Stromal cell of bone marrow (primary cell): ENCODE measurements at places on chromosomes 4 and X.

DNA sequence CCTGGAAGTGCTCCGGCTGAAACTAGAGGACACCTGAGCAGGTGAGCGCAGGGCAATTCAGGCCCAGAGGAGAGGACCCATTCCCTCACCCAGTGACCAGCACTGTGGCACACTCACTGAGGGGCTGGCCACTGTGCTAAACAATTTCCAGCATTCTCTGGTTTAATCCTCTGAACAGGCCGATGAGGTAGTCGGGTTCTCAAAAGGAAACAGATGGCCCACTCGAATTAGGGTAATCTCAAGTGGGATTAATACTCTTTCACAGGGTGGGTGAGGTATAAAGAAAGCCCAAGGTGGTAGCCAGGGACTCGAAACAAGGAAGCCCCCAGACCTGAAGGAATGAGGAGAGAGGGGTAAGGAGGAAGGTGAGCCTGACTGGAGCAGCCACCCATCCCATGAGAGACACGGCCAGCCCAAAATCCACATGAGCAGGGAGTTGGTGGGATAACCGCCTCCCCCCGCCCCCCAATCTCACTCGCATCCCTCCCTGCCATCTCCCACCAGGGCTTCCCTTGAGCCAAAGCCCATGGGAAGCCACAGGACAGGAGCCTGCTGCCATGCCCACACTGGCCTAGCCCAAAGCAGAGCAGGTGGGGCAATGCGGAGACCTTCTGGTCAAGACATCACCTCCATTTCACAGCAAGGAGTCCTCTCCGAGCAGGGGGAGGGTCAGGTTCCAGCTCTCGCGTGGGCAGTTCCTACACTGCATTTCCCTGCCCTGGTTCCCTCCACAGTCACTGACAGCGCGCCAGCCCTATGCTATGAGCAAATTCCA is 55.0 kb downstream of the SH3KBP1 start:
- DNase-seq: no peak

- no peak for DNase-seq
Measured at GRCh38 chr4:152494020-152494419, 41.9 kb downstream of the FBXW7 start.

GRCh38 chrX:113741744-113742143 is 842.1 kb upstream of the HTR2C start:
- DNase-seq: no peak

DNA sequence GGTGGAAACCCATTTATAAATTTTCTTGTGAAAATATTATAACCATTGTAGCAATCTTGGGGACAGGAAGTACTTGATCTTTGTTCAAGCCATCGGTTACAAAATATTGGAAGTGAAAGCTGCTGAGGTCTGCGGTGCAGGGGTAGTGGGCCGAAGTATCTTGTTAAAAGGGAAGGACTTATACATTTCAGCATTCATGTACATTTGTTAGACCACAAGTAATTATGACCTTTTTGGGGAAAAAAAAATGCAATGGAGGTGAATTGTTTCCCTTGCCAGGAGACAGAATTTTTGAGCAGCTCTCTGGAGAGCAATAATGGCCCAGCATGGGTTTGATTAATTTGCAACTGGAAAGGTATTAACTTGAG is 121.3 kb downstream of the EGF start:
- DNase-seq: no peak

DNA sequence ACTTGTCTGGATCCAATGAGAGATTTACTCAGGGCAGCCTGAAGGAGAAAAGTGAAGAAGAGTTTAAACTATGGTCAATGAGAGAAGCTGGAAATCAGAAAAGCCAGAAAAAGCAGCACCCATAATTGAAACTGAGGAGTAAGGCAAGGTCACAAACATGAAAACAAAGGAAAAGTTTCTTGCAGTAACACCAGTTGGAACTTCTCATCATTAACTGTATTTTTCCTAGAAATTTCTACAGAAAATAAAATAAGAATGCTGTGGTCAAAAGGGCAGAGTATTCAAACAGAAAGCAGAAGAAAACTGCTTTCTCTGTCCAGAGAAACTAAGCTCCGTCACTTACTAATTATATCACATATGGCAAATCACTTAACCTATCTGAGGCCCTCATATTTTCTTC is 102.2 kb downstream of the OR13H1 start:
- no peak for DNase-seq

GRCh38 chr4:11669156-11669555 is 240.5 kb upstream of the HS3ST1 start:
- no peak for DNase-seq

DNA sequence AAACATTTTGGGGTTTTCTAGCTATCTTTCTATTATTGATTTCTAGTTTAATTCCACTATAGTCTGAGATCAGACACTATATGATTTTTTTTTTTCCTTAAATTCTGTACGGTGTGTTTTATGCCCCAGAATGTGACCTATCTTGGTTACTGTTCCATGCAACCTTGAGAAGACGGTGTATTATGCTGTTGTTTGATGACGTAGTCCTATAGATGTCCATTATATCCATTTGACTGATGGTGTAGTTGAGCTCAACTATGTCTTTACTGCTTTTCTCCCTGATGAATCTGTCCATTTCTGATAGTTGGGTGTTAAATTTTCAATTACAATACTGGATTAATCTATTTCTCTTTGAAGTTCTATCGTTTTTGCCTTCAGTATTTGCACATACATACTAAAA is 212.5 kb downstream of the NDST4 start:
- no peak for DNase-seq

- DNase-seq: no peak
Measured at GRCh38 chrX:132810964-132811712, 147.3 kb downstream of the HS6ST2 start.

GRCh38 chr4:86481440-86481839 is 112.7 kb upstream of the PTPN13 start:
- no peak for DNase-seq

- DNase-seq: no peak
Measured at GRCh38 chrX:6383917-6384316, 151.0 kb downstream of the VCX3A start.

GRCh38 chr4:177051473-177052060 is 258.1 kb upstream of the NEIL3 start:
- DNase-seq: no peak

DNA sequence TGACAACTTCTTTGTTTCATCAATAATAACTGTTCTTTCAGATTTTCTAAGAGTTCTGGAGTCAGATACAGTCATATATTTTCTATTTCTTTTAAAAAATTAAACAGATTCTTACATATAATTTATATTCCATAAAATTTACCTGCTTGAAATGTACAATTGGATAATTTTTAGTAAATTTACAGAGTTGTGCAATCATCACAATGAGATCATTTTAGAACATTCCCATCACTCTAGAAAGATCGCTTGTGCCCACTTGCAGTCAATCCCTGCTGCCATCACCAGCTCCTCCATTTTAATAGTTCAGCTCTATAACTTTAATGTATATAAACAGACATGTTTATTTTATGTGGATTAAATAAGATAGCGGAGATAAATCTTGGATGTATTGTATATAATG is 29.6 kb upstream of the PRSS48 start:
- no peak for DNase-seq

- no peak for DNase-seq
Measured at GRCh38 chr4:153296040-153296823, 48.3 kb upstream of the MND1 start.
